GOT3 (cell line): ENCODE measurements at places on chromosomes 12 and 14.
A peak's percentile ranks its signal among the peaks of the same experiment; 100 is the strongest.

DNA sequence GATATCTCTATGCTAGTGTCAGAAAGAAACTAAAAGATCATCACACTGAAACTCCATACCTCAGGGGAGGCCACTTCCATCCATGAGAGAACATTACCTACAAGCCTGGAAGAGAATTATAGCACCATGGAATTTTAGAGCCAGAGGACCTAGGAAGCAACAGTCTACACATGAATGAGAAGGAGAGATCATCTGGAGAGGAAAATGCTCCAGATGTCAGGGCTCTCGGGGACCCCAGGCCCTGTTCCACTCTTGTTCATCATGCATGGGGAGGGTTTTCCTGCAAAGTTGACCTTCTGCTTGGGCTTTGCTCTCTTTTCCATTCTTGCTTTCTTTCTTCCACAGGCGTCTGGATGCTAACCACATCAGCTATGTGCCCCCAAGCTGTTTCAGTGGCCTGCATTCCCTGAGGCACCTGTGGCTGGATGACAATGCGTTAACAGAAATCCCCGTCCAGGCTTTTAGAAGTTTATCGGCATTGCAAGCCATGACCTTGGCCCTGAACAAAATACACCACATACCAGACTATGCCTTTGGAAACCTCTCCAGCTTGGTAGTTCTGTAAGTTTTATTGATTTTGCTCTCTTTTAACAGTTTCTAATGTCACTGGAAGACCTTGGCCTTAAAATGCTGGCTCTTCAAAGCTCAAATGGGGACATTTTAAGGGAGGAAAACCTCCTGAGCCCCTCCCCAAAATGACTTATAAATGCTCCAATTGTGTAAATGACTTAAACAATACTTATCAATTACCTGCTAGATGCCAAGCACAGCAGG is 110.7 kb downstream of the ZFC3H1 start:
- DNase-seq = no peak

DNA sequence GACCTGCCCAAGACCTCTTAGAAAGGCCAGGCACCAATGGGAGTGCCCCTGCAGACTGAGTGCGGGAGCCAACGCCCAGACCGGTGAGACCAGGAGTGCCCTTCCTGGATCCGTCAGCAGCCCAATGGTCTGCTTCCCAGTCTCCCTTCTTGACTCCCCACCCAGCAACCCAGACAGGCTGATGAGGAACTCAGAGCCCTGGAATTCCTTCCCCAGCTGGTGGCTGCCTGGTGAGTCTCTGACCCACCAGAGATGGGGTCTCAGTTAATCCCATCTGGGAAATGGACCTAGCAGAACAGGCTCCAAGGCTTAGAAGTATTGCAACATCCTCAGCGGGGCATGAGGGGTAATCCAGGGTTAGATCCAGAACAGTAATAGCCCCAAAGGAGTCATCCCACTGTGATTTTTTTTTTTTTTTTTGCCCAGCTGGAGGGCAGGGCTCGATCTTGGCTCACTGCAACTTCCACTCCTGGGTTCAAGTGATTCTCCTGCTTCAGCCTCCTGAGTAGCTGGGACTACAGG is 1.5 kb upstream of the RASAL1 start:
- no peak for DNase-seq

DNA sequence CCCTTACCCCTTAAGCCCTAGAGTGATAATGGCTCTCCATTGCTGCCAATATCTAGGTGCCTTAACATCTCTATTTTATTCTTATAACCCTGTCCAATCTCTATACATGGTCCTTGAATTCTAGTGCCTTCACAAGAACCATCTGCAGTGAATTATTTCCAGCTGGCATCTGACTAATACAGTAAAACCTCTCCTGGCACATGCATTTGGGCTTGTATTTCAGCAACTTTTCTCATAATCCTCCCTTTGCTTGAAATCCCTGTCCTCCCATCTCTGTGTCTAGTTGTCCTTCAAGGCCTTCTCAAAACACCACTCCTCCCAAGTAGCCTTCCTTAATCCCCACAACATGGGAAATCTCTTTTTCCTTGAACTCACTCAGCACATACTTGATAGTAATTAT is 14.2 kb upstream of the HMGA2 start:
- DNase-seq = no peak

- no peak for DNase-seq
Measured at GRCh38 chr14:58119381-58119780, 32.6 kb downstream of the ARMH4 start.

GRCh38 chr14:50085570-50086320 is 30.6 kb downstream of the VCPKMT start:
- DNase-seq = no peak

- no peak for DNase-seq
Measured at GRCh38 chr14:24080888-24081738, 9.8 kb downstream of the CPNE6 start.

DNA sequence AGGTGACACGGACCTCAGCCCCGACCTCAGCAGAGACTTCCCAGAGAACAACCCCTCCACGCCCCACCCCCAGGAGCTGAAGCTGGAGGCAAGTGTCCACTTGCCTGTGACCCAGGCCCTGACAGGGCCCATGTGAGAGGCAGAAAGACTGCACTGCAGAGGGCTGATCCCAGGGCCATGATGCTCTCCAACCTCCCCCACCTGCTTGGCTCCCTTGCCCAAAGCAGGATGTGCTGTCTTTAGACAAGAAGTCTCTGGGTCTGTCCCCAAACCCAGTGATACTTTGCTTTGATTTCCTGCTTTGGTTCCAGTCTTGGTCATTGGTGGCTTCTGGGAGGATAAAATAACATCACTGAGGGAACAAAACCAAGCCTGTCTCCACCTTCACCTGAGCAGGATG is 59.4 kb downstream of the BCL11B start:
- DNase-seq = no peak

DNA sequence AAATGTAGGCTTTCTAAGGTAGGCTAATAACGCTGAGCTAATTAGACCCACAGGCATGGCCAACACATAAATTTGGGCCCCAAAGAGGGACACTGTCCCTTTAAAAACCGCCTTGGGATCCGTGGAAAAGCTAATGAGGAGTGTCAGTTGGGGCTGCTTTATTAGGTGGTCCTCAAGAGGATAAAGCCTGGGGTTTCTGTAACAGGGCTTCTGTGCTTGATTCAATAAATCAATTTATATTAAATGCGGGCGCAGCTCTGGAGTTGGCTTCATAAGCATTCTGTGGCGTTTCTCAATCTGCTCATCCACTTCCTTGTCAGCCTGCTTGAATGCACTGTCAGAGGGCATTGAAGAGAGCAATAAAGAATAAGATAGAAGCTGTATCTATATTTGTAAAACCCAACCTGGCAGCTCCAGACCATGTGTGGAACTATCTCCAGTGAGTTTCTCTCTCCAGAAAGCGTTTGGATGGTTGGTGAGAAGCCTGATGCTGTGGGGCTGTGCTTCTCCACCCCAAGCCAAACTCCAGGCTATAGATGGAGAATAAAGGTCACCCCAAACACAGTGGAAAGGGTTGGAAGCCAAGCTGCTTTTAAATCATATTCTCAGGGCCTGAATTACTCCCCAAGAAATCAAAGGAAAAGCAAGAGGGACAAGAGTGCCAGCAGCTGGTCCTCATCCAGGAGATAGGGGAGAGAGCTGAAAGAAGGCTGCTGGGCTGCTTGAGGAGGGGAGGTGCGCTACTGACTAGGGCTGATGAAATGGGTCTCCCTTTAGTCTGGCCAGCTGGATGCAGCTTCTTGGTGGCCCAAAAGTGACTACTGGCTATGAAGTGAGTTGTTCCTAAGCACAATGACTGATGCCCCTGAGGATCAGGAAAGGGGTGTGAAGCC is 222.0 kb downstream of the PPM1H start:
- no peak for DNase-seq

GRCh38 chr12:56266693-56267442 is at the start of gene COQ10A:
TSS of gene COQ10A (plus strand) at chr12:56266942. CDS start at chr12:56267119, 177 bp downstream.
- DNase-seq = peak; percentile 44

GRCh38 chr14:82362452-82362851 is 828.8 kb upstream of the SEL1L start:
- DNase-seq = no peak

GRCh38 chr12:48796976-48797375 is 8.1 kb upstream of the ADCY6 start:
- no peak for DNase-seq

DNA sequence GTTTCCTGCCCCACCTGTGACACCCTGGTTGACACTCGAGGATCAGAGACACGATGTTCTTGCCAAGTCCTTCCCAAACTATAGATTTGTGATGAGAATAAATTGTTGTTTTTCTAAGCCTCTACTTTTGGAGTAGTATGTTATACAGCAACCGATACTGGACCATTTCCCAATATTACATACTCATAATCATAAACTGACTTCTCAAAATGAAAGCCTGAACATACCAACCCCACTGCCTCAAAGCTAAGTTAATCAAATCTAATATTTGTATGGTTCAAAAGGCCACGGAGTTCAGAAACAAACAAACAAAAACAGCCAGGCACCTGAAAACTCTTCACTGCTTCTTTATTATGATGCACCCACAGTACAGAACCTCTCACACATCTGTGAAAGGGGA is 52.3 kb upstream of the GPHB5 start:
- DNase-seq = no peak

- no peak for DNase-seq
Measured at GRCh38 chr14:40911141-40911540, 695.5 kb upstream of the LRFN5 start.

- no peak for DNase-seq
Measured at GRCh38 chr12:118190266-118190665, 54.3 kb downstream of the PEBP1 start.

DNA sequence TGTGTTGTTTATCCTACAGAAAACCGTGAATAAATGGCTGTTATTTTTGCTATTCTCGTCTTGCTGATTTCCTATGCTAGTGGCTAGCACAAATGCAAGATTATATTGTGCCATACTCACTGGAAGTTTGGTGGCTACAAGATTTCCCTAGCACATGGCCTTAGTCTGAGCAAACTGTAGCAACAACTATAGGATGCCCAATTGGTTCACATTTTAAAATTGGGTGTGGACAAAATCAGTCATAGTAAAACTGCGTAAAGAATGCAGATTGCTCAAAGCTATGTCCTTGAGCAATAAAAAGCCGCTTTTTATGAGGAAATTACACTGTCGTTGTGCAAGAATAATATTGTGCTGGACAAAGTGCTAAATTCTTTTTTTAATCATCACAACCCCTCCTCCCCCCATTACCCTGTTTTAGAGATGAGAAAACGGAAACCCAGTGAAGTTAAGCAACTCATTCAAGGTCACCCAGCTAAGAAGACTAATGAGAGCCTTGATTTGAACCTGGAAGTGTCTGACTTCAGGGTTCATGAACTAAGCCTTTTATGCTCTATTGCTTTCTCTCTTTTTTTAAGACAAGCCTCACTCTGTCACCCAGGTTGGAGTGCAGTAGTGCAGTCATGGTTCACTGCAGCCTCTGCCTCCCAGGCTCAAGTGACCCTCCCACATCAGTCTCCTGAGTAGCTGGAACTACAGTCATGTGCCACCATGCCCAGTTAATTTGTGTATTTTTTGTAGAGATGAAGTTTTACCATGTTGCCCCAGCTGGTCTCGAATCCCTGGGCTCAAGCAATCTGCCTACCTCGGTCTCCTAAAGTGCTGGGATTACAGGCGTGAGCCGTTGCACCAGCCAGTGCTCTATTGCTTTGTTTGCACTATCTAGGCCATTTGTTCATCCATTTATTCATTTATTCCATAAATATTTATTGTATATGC is 73.6 kb downstream of the SRGAP1 start:
- no peak for DNase-seq

DNA sequence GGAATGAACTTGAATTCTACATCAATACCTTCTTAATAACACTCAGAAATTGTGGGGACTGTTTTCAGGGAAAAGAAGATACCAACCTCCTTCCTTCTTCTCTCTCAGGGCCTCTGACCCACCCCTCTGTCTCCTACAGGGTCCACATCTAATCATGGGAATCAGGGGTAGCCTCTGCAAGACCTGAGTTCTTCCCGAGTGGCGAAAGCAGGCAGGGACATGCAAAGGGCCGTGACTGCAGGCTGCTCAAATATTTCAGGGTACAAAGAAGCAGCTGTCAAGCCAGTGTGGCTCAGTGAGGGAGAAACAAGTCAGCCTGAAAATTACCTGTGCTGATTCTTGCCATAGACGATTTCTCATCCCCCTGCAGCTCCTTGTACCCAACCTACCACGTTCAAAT is 123.1 kb upstream of the PARP11 start:
- no peak for DNase-seq

GRCh38 chr14:97137705-97138104 is 340.5 kb downstream of the VRK1 start:
- no peak for DNase-seq

GRCh38 chr14:22976620-22977433 is 5.5 kb downstream of the AJUBA start:
- DNase-seq = no peak

GRCh38 chr14:52545584-52546317 is 6.6 kb downstream of the TXNDC16 start:
- no peak for DNase-seq

GRCh38 chr12:95390192-95390591 is 83.8 kb upstream of the METAP2 start:
- no peak for DNase-seq

DNA sequence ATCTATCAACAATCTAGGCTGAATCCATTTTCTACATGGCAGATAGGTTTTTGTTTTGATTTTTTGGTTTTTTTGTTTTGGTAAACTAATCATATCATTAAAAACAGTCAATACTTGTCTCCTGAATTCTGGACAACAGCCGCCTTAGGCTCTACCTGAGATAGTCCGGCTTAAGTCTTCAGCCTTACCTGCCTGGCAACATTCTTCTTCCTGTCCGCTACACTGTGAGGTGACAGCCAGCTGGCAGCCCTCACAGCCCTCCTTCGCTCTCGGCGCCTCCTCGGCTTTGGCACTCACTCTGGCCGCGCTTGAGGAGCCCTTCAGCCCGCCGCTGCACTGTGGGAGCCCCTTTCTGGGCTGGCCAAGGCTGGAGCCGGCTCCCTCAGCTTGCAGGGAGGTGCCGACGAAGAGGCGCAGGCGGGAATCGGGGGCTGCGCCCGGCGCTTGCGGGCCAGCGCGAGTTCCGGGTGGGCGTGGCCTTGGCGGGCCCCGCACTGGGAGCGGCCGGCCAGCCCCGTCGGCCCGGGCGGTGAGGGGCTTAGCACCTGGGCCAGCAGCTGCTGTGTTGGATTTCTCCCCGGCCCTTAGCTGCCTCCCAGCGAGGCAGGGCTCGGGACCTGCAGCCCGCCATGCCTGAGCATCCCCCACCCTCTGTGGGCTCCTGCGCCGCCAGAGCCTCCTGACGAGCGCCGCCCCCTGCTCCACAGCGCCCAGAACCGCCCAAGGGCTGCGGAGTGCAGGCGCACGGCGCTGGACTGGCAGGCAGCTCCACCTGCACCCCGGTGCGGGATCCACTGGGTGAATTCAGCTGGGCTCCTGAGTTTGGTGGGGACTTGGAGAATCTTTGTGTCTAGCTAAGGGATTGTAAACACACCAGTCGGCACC is 49.0 kb downstream of the MDGA2 start:
- no peak for DNase-seq

DNA sequence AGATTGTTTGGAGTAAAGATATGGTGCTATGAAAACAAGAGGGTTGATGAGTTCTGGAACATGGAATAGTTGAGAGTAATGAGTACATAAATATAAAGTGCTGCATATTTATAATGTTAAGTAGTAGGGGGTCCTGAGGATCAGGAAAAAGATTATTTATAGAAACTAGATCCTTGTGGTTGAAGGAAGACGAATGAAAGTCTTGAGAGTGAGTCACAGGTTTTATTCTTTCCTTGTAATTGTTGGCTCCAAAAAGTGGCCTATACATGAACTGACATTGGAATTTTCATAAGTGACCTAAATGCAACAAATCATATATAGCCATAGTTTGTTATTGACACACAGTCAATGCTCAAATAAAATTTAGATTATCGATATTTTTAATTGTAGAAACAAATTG is 440.4 kb upstream of the PRICKLE1 start:
- DNase-seq = no peak

- no peak for DNase-seq
Measured at GRCh38 chr14:92928258-92928629, 5.3 kb downstream of the CHGA start.
